ENCODE measurements at places on chromosomes 6 and 20.

GRCh38 chr20:46767127-46767761 lies 57.8 kb downstream of the SLC2A10 start:
- H3K27me3 ChIP-seq: no peaks in the 10 kb centered on the region
- H3K36me3 ChIP-seq: no peaks in the 10 kb centered on the region
- peak; percentile 51 for DNase-seq
- no peak overlapping the region for H3K27ac ChIP-seq

- no peaks in the 10 kb centered on the region for H3K36me3 ChIP-seq
- DNase-seq: no peak
- no peak overlapping the region for H3K27ac ChIP-seq
- peaks cover 7% of the 10 kb centered on the region for H3K4me1 ChIP-seq
Observed at GRCh38 chr20:2804041-2804828, 3.8 kb upstream of the CPXM1 start.

GRCh38 chr6:125066964-125067363 lies 86.6 kb upstream of the TPD52L1 start:
- H3K27ac ChIP-seq: no peak overlapping the region
- no peaks in the 10 kb centered on the region for H3K36me3 ChIP-seq
- no peaks in the 10 kb centered on the region for H3K27me3 ChIP-seq
- no peak overlapping the region for H3K4me3 ChIP-seq
- no peak for DNase-seq

DNA sequence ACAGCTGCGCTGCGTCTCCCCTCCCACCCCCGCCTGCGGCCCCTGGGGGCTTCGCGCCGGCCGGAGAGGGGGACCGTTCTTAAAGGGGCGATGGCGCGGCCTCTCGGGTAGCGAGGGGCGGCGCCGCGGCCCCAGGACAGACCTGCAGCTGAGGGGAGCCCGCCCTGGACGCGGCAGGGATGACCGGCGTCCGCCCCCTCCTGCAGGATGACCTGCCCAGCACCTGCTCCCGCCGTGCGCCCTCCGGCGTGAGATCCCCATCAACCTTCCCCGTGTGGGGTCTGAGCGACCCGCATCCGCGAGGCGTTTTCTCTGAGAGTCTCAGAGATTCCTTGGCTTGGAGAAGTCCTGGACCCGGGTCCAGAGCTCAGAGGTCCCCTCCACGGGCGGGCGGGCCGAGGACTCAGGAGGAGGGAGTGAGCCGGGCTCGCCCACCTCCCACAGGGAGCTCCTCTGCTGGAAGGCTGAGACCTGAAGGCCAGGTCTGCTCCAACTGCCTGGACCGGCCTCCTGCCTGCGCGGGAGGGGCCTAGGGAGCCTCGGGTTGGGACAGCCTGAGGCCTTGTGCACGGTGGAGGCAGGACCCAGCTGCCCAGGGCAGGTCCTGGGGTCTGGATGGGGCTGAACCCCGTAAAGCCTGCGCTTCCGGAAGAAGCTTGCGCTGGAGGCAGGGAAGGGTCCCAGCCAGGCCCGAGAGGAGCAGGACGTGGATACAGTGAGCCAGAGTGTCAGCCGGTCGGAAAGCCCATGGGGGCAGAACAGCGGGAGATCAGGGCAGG lies 532 bp upstream of the NKAIN4 start:
- DNase-seq: peak; percentile 71
- H3K4me3 ChIP-seq: peak overlapping the region; percentile 67
- H3K36me3 ChIP-seq: no peaks in the 10 kb centered on the region
- H3K27me3 ChIP-seq: peaks cover 4% of the 10 kb centered on the region
- H3K27ac ChIP-seq: no peak overlapping the region
- no peaks in the 10 kb centered on the region for H3K4me1 ChIP-seq

DNA sequence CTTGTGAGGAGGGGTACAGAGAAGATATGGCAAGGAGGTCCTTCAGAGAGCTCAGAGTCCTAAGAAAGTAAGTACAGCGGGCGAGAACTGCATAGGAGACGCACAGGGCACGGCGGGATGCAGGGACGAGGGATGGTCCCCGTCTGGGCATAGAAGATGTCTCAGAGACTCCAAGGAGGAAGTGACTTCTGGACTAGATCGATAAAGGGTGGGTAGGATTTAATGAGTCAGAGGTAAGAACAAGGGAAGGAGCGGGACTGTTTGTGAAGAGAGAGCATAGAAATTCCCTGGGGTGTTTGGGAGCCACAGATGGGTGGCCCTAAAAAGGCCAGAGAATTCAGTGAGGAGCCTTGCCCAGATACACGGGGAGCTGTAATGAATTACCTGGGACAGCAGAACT lies 69.1 kb downstream of the FAM120B start:
- H3K27me3 ChIP-seq: no peaks in the 10 kb centered on the region
- no peaks in the 10 kb centered on the region for H3K36me3 ChIP-seq
- no peak for DNase-seq
- H3K4me3 ChIP-seq: no peak overlapping the region

DNA sequence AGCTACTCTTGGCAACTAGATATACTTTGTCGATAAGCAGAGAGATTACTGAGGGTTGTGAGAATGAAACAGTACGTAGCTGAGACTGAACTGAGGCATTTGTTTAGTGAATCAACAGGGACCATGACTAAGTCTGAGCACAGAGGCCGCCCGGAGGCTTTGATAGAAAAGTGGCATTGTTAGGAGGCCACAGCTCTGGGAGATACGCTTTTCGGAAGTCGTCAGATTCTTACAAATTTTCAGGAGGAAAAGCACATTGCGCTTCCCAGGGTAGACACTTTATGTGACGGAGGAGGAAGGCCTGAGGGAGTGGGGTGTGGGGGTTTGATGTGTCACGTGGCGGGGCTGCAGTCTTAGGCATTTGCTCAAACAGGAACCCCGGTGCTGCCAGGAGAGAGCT lies 69.4 kb downstream of the PSMG4 start:
- no peak for DNase-seq
- H3K36me3 ChIP-seq: no peaks in the 10 kb centered on the region

DNA sequence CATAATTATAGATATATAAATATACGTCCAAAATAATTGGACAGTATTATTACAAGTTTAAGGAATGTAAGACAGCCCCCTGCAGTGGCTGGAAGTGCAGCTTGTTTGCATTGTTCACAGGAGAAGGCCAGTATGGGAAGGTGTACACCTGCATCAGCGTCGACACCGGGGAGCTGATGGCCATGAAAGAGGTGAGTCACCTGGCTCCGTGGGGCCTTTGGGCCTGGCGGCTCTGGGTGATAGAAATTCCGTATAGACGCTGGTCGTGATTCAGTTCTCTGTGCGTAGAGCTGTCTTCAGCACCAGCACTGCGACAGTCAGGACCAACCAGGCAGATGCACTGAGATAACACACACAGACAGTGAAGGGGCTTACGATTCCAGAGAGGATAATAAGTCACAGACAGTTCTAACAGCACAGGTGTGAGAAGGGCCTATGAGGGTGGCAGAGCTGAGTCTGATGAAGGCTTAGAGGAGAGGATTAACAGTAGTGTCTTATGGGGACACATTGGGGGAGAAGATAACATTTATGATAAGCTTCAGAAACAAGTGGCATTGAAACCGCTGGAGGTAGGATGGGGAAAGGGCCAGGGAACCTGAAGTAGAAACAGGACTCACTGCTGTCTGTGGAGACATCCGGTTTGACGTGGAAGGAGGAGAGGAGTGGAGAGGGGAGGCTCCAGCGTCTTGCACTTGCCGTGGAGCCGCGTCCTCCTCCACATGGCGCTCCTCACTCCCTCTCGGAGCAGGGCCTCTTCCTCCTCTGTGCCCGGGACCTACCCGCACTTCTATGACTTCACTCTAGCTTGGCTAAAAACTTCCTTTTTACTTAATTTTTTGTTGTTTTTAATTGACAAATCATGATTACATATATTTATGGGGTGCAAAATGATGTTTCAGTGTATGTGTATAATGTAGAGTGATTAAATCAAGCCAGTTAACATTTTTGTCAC lies 116.5 kb downstream of the MAP3K4 start:
- no peak for DNase-seq
- H3K4me3 ChIP-seq: no peak overlapping the region
- no peak overlapping the region for H3K27ac ChIP-seq
- H3K36me3 ChIP-seq: peaks cover 81% of the 10 kb centered on the region
- H3K4me1 ChIP-seq: no peaks in the 10 kb centered on the region

Measured in H9 (cell line).